ENCODE measurements at places on chromosomes 6 and 20. TPM values are rescaled to one million over a fixed set of nuclear protein-coding genes. Genes with fewer than 3 reads are reported as not detected.

GSTA5 gene
- polyA plus RNA-seq = not detected

SIRT5 gene
- 21.7 TPM for polyA plus RNA-seq

APOBEC2 gene
- 107 TPM for polyA plus RNA-seq

BTBD3 gene
- 19.4 TPM for polyA plus RNA-seq

CTNNBL1 gene
- 76.2 TPM for polyA plus RNA-seq

CNR1 gene
- 0.69 TPM for polyA plus RNA-seq

DNA sequence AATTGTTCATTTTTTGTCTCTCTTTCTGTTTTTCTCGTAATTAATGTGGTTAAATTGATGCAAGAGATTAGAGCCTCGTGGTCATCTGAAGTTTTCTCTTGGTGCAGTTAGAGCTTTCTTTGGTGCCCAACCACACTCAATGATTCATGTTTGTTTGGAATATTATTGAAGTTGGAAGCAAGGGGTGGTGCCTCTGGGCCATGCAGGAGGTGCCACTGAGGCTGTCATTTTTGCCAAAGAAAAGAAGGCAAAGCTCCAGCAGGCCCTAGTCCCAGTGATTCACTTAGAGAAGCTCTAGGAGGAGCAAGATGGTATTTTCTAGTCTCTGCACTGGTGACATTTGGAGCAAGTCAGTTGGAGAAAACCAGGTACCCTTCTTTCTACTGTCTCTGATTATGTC is 144.5 kb upstream of the RALGAPA2 start:
- DNase-seq = no peak

- no peak for DNase-seq
Measured at GRCh38 chr20:44714102-44714700, 968 bp upstream of the CCN5 start.

GRCh38 chr6:117078624-117079023 is 186.7 kb upstream of the VGLL2 start:
- DNase-seq = no peak

DNA sequence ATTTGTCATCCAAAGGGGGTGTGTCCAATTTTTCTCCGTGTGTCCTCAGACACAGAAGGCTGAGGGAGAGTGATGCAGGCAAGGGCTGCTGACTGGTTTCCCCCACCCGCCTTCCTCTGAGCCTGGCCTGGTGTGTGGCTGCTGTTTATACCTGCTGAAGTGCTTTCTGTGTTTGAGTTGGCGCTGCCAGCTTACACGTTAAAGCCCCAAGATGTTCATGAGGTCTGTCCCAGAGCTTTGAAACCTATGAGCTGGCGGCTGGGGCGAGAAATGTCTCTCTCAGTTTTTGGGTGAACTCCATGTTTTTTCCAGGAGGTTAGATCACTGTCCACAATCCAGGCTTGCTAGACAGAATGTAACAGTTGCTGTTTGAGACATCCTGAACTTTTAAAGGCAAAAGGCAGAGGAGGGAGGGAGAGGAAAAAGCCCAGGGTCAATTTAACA is 69.0 kb upstream of the CCN2 start:
- no peak for DNase-seq

DNA sequence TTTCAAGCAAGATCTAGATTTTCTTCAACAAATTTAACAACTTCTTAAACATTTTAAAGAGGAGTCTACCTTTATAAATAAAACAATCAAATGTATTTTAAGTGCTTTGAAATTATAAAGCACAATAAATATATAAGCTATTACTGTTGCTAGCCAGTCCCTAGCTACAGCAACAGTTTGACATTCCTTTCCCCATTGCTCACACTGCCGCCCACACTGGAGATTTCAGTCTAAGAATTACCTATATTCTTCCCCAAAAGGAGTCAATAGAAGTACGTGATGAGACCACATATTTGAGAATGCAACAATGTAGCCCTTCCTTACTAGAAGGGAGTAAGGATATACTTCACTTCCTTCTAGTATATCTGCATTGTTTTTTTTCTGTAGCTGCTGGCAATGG is 65.3 kb upstream of the RNF146 start:
- no peak for DNase-seq

- no peak for DNase-seq
Measured at GRCh38 chr20:5550733-5551529, 199.3 kb upstream of the SHLD1 start.
